Cortex of kidney (tissue), 1 donor: ENCODE measurements at places on chromosomes 7 and 10.

GRCh38 chr10:103834436-103835095, 20.8 kb downstream of the SH3PXD2A start:
- DNase-seq = no peak

DNA sequence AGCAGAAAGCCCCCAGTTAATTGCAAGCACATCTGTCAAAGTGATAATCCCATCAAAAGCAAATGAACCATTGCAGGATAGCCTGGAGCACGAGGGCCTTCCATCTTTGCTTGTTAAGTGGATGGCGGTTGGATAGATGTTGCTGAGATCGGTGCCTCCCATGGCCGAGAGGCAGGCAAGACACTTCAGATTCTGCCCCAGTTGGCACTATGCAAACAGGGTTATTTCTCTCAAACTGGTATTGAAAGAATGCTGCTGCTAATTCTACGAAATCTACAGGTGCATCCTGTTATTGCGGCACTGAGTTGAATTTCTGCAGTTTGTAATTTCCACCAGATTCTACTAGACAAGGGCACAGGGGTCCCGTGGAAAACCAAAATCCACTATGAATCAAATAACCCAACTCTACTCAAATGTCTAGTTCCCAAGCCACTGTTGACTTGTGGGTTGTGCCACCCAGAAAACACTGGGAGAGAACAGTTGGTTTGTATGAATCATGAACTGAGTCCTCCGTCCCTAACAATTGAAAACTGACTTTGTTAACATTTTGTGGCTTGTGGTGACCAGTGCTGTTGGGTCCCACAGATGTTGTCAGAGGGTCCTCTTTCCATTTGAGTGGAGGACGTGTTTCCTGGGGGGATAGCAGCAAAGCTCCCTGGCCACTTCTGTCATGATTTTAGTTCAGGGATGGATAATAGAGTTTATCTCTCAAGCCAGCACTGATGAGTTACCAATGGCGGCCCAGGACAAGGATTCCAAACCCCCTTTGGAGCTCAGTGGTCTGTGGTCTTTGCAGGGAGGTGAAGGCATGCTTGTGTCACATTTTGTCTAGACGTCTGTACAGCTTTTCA, 7.1 kb upstream of the IL2RA start:
- DNase-seq = no peak

- DNase-seq = no peak
Measured at GRCh38 chr7:91266689-91267090, 2.5 kb downstream of the FZD1 start.

DNA sequence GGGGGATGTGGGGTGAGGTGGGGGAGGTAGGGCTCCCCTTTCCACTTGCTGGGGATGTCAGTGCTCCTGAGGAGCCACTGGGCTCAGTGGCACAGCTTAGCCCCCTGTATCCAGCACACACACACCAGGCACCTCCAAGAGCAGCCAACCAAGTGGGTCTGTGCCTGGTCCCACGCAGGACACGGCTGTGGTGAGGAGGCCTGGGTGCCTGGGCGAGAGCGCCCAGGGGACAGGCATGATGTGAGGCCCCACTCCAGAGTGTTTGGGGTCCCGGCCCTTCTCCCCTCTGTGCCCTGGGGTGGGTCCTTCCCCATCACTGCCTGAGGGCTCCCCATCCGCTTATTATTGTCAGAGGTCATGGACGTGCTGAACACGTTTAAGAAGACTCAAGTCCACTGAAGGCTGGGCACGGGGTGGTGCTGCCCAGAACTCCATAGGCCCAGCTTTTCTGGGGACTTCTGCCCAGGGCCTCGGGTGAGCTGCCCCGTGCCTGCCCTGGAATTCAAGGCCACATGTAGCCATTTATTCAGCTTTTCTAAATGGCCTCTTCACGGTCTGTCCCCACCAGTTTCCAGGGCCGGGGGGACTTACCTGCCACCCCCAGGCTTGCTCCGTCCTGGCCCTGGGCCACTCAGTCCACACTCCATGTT, 119.8 kb downstream of the GRK5 start:
- DNase-seq = no peak
